A549 treated with Hydrocortisone at 1 μM for 4 hours (cell line): ENCODE measurements at places on chromosomes 6 and 20. TPM values are rescaled to one million over a fixed set of nuclear protein-coding genes. Genes with fewer than 3 reads are reported as not detected.

TUBB2A gene
- 82.8 to 101 TPM (median 92.5 TPM) in 5 replicates for total RNA-seq

PSORS1C2 gene
- 0.09 TPM in 1 of 5 replicates, not detected in the others for total RNA-seq

ERGIC3 gene
- 216 to 243 TPM (median 236 TPM) in 5 replicates for total RNA-seq

CRIP3 gene
- total RNA-seq = 0.31 to 0.45 TPM (median 0.37 TPM) in 4 of 5 replicates, not detected in the other

PRL gene
- not detected in 5 replicates for total RNA-seq

KCNK15 gene
- total RNA-seq = 0.31 to 0.72 TPM (median 0.53 TPM) in 5 replicates

SAMD5 gene
- 0.43 to 0.75 TPM (median 0.52 TPM) in 5 replicates for total RNA-seq

HLA-DMB gene
- total RNA-seq = 1.4 to 2.2 TPM (median 1.7 TPM) in 5 replicates

TRIM38 gene
- 1.4 to 2.2 TPM (median 1.8 TPM) in 5 replicates for total RNA-seq

GCNT2 gene
- total RNA-seq = 4.6 to 7.8 TPM (median 4.9 TPM) in 5 replicates

PRND gene
- total RNA-seq = not detected in 5 replicates

SLC17A9 gene
- total RNA-seq = 0.06 to 0.12 TPM (median 0.08 TPM) in 3 of 5 replicates, not detected in the others

COL21A1 gene
- 0.55 to 2.3 TPM (median 0.77 TPM) in 5 replicates for total RNA-seq

TCP11 gene
- total RNA-seq = not detected in 5 replicates

RNF144B gene
- total RNA-seq = 0.12 to 0.68 TPM (median 0.42 TPM) in 5 replicates
